Glomerular endothelial cell (primary cell): ENCODE measurements at places on chromosomes 2 and 18.

DNA sequence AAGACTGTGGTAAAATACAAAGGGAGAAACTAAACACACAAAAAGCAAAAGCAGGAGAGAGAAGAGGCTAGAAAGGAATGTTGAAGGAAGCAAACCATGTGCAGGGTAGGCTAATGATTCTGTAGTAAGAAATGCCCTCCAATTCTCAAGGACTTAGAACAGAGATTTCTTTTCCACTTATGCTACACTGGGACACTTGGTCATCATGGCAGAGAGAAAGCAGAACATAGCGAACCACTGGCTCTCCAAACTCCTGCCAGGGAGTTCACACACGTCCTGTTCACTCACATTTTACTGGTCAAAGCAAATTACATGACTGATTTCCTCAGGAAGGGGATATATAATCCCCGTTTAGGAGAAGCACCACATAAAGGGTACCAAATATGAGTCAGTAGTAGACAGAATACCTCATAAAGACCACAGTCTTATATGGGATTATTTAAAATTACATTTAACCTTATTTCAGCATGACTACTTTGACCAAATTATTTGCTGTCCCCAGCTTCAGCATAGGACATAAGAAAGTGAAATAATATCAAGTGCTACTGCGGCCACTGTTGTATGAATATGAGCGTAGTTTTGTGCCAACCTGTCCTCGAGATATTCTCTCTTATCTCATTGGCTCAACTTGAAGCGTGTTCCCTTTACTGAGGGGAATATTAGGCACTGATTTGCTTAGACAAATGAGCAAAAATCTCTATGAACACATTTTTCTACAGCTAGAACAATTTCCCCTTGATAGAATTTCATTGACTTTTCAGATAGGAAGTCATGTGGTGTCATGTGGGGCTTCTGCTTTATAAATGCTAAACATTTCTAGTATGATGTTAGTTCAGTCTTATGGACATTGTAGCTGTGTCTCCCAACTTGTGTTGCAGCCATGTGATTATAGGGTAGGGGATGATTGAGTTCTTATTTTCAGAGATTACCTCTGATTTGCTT, 81.7 kb downstream of the FAM161A start:
- DNase-seq = no peak

- no peak for DNase-seq
Observed at GRCh38 chr2:7004636-7005035, 87.4 kb downstream of the RNF144A start.

DNA sequence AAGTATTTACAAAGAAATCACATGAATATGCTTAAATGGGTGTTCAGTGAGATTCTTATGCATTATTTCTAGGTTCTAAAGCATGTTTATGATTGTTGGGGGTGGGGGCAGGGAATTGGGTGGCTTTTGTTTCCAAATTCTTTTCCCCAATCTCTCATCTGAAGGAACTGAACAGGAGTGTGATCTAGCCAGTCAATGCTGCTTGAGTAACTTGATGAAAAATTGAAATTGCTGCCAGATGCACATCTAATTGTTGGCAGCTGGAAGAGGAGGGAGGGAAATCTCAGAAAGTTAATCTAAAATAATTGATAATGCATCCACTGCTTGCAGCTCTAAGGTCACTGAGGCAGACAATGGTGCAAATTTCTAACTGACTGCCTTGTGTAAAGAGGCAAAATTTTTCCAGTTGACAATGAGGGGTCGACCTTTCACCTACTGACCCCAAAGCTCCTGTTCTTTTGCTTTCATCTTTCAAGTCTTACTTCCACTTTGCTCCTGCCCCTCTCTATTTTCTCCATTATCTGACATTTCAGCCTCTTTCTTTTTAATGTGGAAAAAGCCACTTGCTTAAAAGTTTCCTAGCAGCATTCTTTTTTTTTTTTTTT, 53.3 kb downstream of the IRS1 start:
- DNase-seq = no peak

GRCh38 chr18:46720521-46720920, 36.3 kb downstream of the ST8SIA5 start:
- DNase-seq = no peak

GRCh38 chr2:1594373-1595171, 149.7 kb downstream of the PXDN start:
- no peak for DNase-seq

DNA sequence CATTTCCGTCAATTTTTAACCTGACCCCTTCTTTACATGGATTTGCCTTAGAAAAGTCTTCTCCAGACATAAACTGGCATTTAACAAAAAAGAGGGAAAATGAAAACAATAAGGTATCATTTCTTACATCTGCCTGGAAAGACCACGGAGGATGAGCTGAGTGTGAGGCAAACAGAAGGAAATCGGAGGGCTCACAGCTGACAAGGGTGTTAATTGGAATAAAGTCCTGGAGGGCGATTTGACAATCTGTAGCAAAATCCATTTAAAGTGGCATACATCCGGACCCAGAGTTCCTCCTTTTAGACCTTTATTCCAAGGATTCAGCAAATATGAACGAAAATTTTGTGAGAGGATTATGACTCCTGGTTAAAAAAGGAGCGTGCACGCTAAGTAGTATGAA, 179.7 kb upstream of the COPS8 start:
- DNase-seq = no peak

- no peak for DNase-seq
Observed at GRCh38 chr18:50042611-50043010, 152.3 kb downstream of the MYO5B start.

GRCh38 chr18:26056291-26056690, 34.1 kb downstream of the SS18 start:
- DNase-seq = no peak

- DNase-seq = no peak
Observed at GRCh38 chr2:233267516-233268245, 16.2 kb downstream of the ATG16L1 start.

GRCh38 chr2:136394136-136395060, 276.4 kb upstream of the CXCR4 start:
- no peak for DNase-seq

DNA sequence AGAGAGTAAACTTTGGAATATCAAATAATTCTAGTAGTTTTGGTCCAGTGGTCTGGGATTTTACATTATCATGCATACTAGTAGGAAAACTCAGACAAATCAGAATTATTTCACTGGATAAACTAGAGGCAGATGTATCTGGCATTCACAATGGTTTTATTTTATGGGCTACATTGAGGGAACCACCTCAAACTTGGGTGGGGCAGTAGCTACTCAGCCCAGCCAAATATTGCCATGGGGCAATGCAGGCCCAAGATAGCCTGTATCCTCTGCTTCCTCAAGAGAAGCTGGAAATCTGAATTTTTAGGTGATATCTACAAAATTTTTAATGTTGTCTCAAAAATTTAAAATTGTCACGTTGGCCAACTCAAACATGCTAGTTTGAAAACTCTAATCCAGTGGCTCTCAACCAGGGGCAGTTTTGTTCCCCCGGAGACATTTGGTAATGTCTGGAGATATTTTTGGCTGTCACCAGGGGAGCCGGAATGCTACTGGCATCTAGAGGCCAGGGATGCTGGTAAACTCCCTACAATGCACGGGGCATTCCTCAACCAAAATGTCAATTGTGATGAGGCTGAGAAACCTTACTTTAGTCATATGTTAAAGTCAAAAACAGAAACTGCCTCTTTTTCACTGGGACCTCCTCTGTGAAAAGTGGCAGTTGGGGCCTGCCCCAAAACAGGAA, 172.8 kb upstream of the SPRED2 start:
- no peak for DNase-seq
